ENCODE measurements at places on chromosomes 12 and 14. TPM values are rescaled to one million over a fixed set of nuclear protein-coding genes. Genes with fewer than 3 reads are reported as not detected.

OTOGL gene
- total RNA-seq: not detected

FCF1 gene
- 75.2 TPM for total RNA-seq

LARP4 gene
- 95.5 TPM for total RNA-seq

CAMKK2 gene
- 28.0 TPM for total RNA-seq

OAS1 gene
- total RNA-seq: 22.7 TPM

DENND5B gene
- total RNA-seq: 0.43 TPM

BATF gene
- total RNA-seq: 46.4 TPM

MGAT4C gene
- not detected for total RNA-seq

REC8 gene
- total RNA-seq: 25.0 TPM

C12orf54 gene
- total RNA-seq: not detected

KCNH3 gene
- 9.1 TPM for total RNA-seq

CCDC38 gene
- 0.34 TPM for total RNA-seq

KRT83 gene
- not detected for total RNA-seq

CLEC4A gene
- 0.98 TPM for total RNA-seq

CYP27B1 gene
- total RNA-seq: 7.6 TPM

ASCL1 gene
- total RNA-seq: not detected

OTUB2 gene
- total RNA-seq: 0.29 TPM

PLD4 gene
- total RNA-seq: not detected

CLEC2A gene
- total RNA-seq: not detected

RPGRIP1 gene
- not detected for total RNA-seq

CMA1 gene
- 0.34 TPM for total RNA-seq

KDM5A gene
- 60.0 TPM for total RNA-seq

DPF3 gene
- 0.13 TPM for total RNA-seq

TAS2R14 gene
- 0.97 TPM for total RNA-seq

LTBP2 gene
- 0.05 TPM for total RNA-seq

KLRK1 gene
- 112 TPM for total RNA-seq

CIROP gene
- not detected for total RNA-seq

MORN3 gene
- total RNA-seq: 0.51 TPM

OLR1 gene
- total RNA-seq: not detected

UNC79 gene
- 0.04 TPM for total RNA-seq

LRRIQ1 gene
- total RNA-seq: not detected

KRT78 gene
- total RNA-seq: not detected

LRP1-AS gene
- not detected for total RNA-seq

OR2AP1 gene
- total RNA-seq: not detected

TSHR gene
- 0.31 TPM for total RNA-seq

LTB4R2 gene
- total RNA-seq: 9.6 TPM

RAB2B gene
- 18.2 TPM for total RNA-seq

PLXNC1 gene
- 9.5 TPM for total RNA-seq

VRTN gene
- total RNA-seq: not detected

TSPAN19 gene
- total RNA-seq: not detected

OTX2 gene
- not detected for total RNA-seq

SERPINA1 gene
- total RNA-seq: 1.9 TPM

OR10P1 gene
- not detected for total RNA-seq

SOX5 gene
- not detected for total RNA-seq

MYF6 gene
- not detected for total RNA-seq

PTCSC3 gene
- total RNA-seq: not detected

PRH2 gene
- not detected for total RNA-seq

Data from activated CD8-positive, alpha-beta T cell treated with anti-CD3 and anti-CD28 coated beads for 36 hours (primary cell).